ENCODE measurements at places on chromosomes 2 and 18. TPM values are rescaled to one million over a fixed set of nuclear protein-coding genes. Genes with fewer than 3 reads are reported as not detected.

Gene SLC25A52
- not detected for polyA plus RNA-seq

Gene TBC1D8
- polyA plus RNA-seq: 10.8 TPM

Gene CRYBA2
- polyA plus RNA-seq: not detected

Gene DNAH7
- polyA plus RNA-seq: 0.30 TPM

Gene MGAT4A
- polyA plus RNA-seq: 9.5 TPM

Gene KIAA2012
- 0.10 TPM for polyA plus RNA-seq

Gene GPD2
- polyA plus RNA-seq: 13.8 TPM

Gene TBR1
- polyA plus RNA-seq: not detected

Gene RPRM
- 5.2 TPM for polyA plus RNA-seq

Gene ALLC
- polyA plus RNA-seq: 1.2 TPM

Gene PIEZO2
- 2.0 TPM for polyA plus RNA-seq

Gene OBSL1
- polyA plus RNA-seq: 431 TPM

Gene CEP192
- 21.5 TPM for polyA plus RNA-seq

Gene IL1R2
- polyA plus RNA-seq: 1.1 TPM

Gene ALPP
- polyA plus RNA-seq: not detected

Gene RBMS1
- polyA plus RNA-seq: 89.4 TPM

Gene CAVIN2
- 40.3 TPM for polyA plus RNA-seq

Gene GPAT2
- polyA plus RNA-seq: 0.50 TPM

Gene NABP1
- polyA plus RNA-seq: 19.1 TPM

Gene PRSS56
- not detected for polyA plus RNA-seq

Gene CHRNG
- polyA plus RNA-seq: not detected

Measured in ovary (tissue), 10 donors.